Right renal cortex interstitium (tissue), 3 donors: ENCODE measurements at places on chromosomes 5 and 9.

DNA sequence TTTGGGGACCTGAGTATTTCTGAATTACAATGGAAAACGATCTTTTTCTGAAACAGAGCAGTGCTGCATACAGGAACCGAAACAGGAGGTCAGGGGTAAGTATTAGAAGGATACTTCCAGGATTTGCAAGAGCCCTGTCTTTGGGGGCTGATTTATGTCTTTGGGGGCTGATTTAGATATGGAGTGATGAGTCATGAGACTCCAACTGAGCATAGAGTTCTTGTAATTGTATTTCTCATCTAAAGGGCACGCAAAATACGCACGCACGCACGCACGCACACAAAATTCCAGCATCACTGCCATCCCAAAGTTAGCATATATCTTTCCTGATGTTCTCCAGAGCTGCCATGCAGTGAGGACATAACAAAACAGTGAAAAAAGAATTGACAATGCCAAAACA lies 414.8 kb upstream of the CCNH start:
- DNase-seq: no peak

GRCh38 chr5:42858687-42859086 lies 47.0 kb upstream of the SELENOP start:
- no peak for DNase-seq

DNA sequence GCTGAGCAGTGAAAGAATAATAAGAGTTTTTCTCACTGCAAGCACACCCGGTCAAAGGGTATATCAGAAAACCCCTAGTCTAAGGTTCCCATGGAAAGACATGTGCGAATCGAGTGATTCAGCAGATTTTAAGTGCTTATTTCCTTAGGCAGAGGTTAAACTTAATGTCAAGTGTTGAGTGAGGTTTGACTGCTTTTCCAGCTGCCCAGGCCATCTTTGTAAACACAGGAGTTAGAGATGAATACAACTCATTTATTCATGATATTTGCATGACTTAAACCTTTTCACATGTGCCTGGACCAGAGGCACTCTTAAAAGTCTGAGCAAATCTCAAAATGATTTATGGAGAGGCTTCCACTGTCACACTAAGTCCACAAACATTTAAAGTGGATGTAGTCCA lies 137.8 kb upstream of the RGMB start:
- no peak for DNase-seq

DNA sequence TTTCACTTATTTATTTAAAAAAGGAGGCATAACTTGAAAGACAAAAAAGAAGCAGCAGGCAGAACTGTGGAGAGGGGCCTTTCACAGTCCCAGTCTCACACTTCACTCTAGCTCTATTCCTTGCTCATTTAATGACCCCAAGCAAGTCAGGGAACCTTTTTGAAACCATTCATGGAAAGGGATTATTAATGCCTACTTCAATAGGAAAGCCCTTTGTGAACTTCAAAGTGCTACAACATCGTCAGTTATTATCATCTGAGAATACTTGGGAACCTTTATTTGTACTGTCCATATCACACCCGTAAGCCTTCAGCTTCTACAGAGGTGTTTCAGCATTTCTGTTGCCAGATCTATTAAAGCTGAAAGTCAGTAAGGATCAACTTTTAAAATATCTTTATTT lies 320.2 kb downstream of the TMEM161B start:
- no peak for DNase-seq

DNA sequence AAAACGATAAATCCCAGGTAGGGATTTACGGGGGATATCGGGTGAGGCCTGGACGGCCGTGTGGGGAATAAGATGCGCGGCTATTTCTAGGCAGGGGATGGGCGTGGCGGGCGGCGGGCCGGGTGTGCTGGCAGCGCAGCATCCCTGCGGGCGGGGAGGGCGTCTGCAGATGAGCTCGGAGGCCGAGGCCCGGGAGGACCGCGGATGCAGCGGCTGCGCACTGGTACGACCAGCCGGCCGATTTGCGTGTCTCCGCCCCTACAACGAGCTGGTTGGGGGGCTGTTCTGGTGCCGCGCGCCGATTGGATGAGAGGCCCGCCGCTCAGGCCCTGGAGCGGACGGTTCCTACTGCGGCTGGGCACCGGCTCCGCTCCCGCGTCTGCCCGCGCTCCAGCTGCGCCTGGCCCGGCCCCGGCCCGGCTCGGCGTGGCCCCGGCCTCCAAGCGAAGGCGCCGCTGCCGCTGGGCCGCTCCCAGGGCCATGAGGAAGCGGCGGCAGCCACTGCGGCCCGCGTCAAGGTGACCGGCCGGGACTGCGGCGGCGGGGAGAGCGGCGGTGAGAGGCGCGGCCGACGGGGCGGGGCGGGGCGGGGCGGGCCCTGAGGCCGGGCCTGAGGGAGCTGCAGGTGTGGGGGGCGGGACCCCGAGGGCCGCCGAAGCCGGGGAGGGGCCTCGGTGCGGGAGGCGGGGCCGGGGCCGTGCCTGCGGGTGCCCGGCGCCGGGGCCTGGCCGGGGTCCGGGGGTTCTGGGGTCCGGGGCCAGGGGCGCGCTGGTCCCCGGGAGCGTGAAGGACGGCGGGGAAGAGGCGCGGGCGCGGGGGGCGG lies at the start of gene RALGPS1:
Gene RALGPS1, plus strand, starts transcription at position 325 of the 823 bp plus-strand sequence. CDS start 47,508 bp downstream, outside the sequence.
- peak; percentile 54 for DNase-seq

GRCh38 chr9:98009936-98010335 lies 26.8 kb downstream of the ANP32B start:
- DNase-seq: no peak

DNA sequence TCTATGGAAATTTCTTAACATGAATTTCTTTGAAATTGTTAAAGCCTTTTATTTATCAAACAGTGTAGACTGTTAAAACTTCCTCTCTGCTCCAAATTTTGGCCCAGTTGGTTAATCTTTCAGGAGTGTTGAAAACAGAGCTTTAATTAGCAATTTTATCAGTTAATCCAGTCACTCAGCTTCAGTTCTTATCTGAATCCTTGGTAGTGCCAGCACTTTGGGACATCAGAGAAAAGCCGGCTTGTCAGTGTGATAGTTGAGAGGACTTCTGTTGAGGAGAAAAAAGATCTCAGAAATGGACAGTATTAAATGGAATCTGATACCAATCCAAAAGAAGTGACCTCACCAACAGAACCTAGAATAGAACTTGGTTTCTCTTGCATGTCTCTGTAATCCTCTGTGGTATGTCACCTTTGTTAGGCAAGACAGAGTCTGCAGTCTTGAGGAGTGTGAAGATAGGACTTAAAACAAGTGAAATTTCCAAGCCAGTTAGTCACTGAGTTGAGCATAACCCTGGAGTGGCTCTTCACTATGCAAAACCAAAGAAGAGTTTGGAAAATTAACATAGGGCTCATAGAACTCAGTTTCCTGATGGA lies 251.8 kb downstream of the NNT start:
- DNase-seq: no peak

- no peak for DNase-seq
Observed at GRCh38 chr5:95985249-95985648, 23.6 kb upstream of the ELL2 start.

- no peak for DNase-seq
Observed at GRCh38 chr5:133240425-133241091, 188.7 kb downstream of the HSPA4 start.

GRCh38 chr5:87300744-87301143 lies 33.1 kb downstream of the RASA1 start:
- DNase-seq: no peak

GRCh38 chr9:33850677-33851076 lies 33.7 kb downstream of the UBE2R2 start:
- DNase-seq: no peak

DNA sequence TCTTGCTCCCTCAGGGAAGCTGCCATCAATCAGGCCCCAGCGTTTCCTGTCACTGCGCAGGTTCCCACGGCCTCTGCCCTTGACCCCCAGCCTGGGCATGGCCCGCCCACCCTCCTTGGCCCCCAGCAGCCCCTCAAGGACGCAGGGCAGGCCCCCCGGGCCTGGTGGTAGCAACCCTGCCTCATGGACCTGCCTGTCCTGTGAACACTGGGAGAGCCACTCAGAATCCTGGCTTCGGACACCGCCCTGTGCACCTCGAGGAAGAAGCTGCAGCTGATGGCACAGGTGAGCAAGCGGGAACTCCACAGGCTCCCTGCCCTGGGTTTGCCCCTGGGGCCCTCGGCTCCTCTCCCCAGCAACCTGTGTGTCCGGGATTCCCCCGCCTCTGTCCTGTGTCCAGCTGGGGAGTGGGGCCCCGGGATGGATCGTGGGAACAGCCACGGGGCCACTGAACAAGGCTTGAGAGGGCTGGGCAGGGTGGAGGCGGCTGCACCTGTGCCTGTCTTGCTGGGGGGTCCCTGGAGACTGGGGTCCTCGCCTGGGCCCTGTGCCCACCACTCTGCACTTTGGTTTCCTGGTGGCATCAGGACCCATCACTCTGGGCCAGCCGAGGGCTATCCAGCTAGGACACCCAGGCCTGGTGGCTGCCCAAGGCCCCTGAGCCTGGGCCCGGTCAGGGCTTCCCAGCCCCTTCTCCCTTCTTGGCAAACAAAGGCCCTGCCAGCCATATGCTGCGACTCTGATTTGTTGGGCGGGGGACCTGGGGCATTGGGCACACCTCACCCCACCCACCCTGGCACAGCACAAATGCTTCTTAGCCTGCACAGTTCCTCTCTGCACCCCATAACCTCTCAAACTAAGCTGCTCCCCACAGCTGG lies 33.5 kb upstream of the EGFL7 start:
- no peak for DNase-seq

DNA sequence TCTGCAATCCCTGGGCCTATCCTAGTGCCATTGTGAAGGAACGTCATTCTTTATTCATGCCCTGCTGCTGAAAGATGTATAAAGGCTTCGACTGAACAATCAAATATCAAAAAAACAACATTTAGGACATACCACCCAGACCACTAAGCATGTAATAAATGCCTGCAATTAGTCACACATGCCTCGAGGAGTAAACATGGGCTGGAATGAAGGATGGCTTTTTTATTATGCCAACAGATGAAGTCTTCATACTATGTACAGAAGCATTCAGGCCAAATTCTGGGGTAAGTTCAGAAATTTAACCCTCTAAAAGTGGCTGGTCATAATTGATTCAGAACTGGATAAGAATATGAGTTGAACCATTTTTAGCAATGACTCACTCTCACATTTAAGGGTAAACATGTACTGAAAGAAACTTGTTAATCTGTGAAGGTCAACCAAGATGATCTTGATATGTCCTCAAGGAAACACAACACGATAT lies 38.1 kb downstream of the FAM240B start:
- DNase-seq: no peak

DNA sequence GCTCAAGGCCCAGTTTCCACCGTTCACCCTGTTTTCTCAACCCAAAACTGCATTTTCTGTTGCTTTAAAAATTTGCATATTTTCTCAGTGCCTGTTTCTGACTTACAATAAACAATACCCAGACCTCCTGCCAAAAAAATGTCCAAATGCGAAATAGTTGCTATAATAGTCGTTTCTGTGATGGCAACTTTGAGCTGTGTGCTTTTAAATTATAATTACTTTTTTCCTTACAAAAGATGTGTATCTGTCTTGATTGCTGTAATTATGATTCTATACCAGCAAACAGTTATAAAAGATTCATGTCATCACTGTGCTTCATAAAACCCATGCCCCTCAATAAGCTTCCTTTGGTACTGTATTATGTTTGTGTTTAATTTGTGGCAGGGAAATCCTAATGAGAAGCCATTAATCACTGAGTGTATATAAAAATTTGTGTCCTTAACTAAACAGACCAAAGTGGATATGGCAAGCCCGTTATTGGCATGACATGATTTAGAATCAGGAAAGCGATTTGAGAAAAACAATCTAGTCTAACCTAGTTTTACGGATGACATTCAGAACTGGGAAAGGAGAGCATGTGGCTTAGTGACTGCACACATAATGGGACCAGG lies 5.4 kb upstream of the SLC1A3 start:
- DNase-seq: no peak

- DNase-seq: no peak
Observed at GRCh38 chr5:61298580-61298979, 33.5 kb upstream of the ZSWIM6 start.

- no peak for DNase-seq
Observed at GRCh38 chr5:10418654-10419345, 22.9 kb upstream of the ROPN1L start.

GRCh38 chr9:127074561-127075548 lies 47.6 kb downstream of the ANGPTL2 start:
- DNase-seq: no peak

GRCh38 chr5:128085413-128085812 lies 1.8 kb downstream of the SLC12A2 start:
- no peak for DNase-seq

- DNase-seq: no peak
Observed at GRCh38 chr5:125600559-125600958, 822.6 kb upstream of the GRAMD2B start.

DNA sequence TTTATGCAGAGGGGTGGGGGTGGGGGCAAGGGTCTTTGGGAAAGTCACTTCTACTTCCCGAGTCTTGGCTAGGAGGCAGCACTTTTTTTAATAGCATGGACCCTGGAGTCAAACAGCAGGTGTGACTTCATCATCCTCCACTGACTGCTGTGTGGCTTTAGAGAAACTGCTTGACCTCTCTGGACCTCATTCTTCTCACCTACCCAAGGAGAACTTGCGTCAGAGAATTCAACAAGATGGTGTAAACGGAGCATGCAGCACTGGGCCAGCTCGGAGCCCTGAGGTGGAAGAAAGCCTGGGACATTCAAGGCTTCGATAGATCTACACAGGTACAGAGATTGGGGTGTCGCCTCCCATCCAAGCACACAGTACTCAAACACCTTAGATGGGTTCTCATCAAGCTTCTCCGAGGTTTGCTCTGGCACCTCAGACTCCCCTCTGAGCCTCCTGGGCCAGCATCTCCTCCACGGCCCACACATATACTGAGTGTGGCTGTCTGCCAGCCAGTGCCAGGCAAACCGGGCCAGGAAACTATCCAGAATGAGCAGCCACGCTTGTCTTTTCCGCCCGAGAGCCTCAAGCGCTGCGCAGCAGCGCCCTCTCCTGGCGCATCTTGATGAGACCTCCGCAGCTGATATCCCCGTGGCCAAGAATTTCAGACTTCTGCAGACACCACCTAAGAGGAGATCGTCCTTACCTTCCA lies 4.6 kb upstream of the SLC25A48 start:
- peak; percentile 65 for DNase-seq

GRCh38 chr9:74960561-74960960 lies 7.8 kb upstream of the C9orf40 start:
- no peak for DNase-seq

DNA sequence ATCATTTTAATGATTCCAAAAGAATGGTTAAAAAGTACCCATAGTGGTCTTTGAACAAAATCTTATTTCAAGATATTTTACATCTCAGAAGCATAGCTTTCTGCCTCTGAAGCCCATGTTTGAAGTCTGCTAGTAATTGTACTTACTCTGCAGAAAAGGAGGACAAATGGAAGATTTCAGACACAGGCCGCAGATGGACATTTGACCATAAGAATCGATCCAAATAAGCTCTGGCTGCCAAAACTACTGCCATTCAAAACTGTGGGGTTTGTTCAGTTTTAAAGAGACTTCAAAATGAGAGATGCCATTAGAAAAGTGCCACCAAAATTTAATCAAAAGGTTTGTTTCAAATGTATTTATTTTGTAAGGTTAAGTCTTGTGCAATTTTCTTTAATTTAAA lies 306.7 kb downstream of the DTWD2 start:
- DNase-seq: no peak
